D341Med (cell line): ENCODE measurements at places on chromosomes 2 and 18.

DNA sequence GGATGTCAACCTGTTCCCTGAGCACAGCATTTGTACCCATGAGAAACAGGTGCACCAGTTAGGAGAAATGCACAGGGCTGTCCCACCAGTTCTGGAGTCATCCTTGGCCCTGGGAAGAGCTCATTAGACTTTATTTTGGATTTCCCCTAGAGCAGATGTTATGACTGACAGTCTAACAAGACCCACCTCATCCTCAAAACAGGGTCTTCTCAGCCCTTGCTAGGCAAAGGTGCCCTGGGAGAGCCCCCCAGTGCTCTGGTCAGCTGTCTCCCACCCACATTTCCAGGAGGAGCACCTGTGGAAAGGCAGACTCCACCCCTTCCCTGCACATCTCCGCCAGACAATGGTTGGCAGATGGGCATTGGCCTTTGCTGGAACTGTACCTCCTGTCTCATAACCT, 5.7 kb upstream of the SP100 start:
- no peak for DNase-seq

DNA sequence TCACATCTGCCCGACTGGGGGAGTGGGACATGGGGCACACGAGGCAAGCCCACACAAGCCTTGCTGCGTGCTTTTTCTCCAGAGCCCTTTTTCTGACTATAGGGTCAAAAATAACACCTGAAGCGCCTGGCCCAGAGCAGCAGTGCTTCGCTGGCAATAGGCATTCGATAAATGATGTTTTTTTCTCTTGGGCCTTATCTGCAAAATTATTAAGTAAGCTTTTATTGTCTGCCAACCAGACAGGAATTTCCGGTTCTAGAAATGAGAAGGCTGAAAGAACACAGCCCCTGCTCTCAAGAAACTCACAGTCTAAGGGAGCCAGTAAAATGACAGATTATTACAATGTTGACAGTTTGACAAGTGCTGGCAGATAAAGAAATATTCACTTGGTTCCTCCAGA, 2.7 kb upstream of the TMBIM1 start:
- no peak for DNase-seq

GRCh38 chr2:24970483-24971285, 1.1 kb downstream of the DNAJC27 start:
- no peak for DNase-seq

DNA sequence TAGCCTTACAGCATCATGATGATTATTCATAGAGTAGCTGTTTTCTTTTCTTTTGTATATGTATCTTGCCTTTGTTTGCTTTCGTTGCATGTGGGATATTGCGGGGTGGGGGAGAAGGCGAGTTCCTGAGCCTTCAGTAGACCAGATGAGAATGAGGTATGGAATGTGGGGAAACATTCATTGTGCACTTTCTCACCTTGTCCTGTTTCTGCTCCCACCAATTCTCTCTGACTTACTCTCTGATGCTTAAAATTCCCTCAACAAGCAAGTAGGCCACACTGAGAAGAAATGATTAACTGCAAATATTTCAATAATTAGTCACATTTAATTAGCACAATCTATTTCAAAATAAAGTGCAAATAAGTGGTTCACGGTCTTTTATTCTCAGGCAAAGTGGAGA, 31.0 kb downstream of the GKN2 start:
- no peak for DNase-seq

- DNase-seq: peak; percentile 14
These were observed 181.5 kb upstream of the ITGA4 start for GRCh38 chr2:181275643-181276070.
